ENCODE measurements at places on chromosomes 6 and 20.

DNA sequence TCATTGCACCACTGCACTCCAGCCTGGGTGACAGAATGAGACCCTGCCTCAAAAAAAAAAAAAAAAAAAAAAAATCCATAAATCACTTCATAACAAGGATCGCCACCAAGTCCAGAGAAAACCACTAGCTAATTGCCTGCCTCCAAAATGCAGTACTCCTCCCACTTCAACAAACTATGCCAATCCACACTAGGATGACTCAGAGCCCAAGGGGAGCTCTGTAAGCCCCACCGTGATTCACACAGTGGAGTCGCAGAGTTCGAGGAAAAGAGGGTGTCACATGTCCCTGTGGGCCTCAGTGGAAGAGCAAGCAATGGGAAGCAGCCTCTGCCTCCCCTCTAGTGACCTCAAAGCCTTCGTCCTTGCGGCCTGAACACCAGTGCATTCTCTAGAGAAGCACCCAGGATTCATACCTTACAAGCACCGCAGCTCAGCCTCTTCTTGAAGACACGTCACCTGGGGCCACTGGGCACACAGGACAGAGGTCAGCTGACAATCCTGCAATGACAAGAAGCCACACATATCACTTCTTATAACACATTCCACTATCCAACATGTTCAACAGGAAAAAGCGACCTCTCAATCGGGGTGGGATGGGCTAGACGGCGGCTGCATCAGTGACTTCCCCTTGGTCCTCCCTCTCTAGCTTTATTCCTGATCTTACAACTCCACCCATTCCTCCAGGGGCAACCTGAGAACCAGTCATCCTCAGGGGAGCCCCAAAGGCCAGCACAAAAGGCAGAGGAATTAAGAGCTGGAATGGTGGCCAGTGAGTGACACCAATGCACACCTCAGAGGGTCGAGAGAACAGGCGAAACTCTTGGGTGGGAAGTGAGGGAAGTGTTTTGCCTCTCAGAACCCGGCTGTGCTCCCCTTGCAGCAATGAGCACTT lies 8.9 kb downstream of the SNHG17 start:
- no peak for DNase-seq

DNA sequence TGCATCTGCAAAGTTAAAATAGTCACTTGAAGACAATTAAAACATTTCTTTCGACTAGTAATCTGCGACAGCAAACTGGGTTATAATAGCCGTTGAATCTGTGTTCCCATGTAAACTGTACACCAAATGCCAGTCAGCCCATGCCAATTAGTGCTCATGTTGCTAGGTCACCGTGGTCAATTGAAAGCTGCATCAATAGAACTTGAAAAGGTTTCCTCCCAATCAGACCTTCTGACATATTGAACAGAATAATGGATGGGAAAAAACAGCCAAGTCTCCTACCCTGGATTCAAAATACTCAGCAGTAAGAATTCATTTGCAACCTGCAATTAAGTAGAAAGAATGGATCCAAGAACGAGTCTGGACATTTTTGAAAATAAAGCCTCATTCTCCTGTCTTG lies 11.2 kb downstream of the NKX2-4 start:
- no peak for DNase-seq

DNA sequence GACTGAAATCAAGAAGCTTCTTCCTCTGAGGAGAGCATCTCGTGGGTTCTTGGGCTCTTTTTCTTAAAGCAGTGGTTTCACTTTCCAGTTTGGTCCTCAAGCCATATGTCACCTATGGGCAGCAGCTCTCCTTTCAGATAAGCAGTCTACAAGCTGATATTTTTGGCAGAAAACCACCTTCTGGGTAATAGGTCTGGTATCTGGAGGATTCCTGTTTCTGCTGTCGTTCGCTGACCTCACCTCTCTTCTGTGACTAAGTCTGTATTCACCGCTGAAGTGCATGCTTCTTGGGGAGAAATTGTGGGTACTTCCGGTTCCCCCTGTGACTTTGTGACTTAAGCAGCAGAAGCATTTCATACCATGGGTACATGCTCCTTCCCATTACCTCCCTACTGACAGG lies 193.6 kb downstream of the EDN1 start:
- DNase-seq = no peak

DNA sequence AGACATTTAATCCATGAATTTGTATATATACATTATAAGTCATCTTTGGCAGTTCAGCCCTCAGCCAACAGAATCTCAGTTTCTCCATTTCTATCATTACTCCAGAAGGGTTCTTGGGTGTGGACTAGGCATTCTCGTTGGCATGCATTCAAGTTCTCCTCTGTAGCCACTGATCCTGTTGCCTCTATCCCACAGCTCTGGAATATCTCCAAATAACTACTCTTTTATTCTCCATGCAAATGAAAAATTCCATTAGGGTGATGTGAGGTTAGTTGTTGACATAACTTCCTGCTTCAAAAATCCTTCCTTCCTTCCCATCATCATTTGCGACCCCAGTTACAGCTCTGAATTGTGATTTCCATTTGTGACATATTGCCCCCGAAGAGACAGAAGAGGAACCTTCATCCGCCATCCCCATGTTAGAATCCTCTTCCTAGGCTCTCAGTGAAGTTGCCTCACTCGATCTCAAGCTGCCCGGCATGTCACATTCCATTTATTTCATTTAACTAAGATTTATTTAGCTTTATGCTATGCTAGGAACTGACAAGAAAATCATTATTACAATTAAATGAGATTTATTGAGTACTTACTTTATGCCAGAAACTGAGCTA lies 93.7 kb upstream of the EDN1 start:
- DNase-seq = no peak

DNA sequence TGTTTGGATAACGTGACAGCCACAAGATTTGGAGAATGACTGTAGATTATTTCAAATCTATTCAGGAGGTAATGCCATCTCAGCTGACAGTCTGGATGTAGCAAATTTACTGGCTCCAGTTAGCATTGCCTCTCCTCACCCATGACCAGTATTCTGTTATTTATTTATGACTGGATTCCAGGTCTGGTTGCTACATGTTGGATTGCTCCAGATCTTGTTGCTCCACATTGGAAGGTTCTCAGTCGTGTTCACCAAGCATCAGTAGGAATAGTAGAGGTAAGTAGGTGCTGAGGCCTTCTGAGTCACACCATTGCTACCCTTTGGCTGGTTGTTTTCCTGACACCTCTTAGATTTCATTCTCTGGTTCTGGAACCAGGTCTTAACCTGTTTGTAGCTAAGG lies 69.5 kb upstream of the ELOVL5 start:
- no peak for DNase-seq

- DNase-seq = no peak
Observed at GRCh38 chr20:63029358-63030121, 22.8 kb upstream of the BHLHE23 start.

Data from stimulated activated effector memory CD8-positive, alpha-beta T cell treated with anti-CD3 and anti-CD28 coated beads, Interleukin-12 subunit alpha, Interleukin-12 subunit beta, amount 100 ng/mL, for 72 hours (primary cell).